ENCODE measurements at places on chromosomes 5 and 9.

GRCh38 chr5:122137702-122138101, 8.4 kb downstream of the ZNF474 start:
- no peak for DNase-seq

DNA sequence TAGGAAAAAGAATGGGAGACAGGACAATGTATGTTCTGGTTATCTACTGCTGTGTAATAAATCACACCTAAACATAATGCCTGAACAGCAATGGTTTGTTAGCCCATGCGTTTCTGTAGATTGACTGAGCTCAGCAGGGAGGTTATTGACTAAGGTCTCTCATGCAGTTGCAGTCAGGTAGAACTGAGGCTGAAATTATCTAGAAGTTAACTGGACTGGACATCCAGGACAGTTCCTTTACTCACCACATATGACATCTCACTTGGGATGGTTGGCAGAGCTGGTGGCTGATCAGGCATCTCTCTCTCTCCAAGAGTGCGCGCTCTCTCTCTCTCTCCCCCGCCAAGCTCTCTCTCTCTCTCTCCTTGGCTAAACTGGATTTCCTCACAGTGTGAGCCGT, 8.9 kb upstream of the FOXB2 start:
- no peak for DNase-seq

DNA sequence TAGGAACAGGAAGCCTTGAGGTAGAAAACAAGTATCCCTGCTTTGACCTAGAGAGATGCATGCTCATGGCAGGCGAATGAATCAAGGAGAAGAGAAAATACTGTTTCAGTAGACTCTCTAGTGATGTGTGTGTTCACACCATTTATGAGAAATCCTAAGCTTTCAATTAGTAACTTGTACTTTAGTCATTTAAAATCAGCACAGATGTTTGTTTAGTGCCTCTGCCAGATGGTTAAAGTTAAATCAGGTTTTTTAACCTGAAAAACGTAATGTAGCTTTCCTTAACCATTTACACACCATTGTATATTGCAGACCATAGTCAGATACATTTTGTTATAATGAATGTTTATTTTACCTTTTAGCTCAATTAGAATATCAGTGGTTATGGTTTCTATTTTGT, 5.0 kb downstream of the TJP2 start:
- DNase-seq, result no peak

GRCh38 chr5:62538017-62538942, 40.3 kb upstream of the LRRC70 start:
- no peak for DNase-seq

DNA sequence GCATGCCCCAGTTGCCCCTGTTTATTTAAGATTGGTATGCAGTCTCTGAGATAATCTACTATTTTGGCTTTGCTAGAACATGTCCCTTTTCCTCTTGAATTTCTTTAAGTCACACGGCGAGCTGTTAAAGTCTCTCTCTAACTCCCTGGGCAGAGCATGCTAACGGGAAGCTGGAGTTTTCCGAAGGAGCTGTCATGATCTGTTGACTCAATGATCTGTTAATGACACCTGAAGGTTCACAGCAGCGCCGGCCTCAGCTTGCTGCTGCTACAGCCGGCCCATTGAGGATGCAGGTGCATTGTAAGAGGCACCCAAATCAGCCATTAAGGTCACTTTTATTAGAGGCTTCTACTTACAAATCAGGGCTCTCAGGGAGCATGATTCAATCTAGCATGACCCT, 1203.4 kb downstream of the MAT2B start:
- no peak for DNase-seq

GRCh38 chr5:96283589-96283988, 149.5 kb downstream of the PCSK1 start:
- no peak for DNase-seq

GRCh38 chr5:80072103-80073073, 37.2 kb downstream of the THBS4 start:
- DNase-seq, result no peak

Data from NCI-H1092 (cell line).